AG04449 (cell line): ENCODE measurements at places on chromosomes 3 and 15.

- DNase-seq = no peak
Observed at GRCh38 chr3:100155590-100155989, 41.3 kb upstream of the FILIP1L start.

- no peak for DNase-seq
Observed at GRCh38 chr3:194251891-194252560, 99.1 kb downstream of the CPN2 start.

DNA sequence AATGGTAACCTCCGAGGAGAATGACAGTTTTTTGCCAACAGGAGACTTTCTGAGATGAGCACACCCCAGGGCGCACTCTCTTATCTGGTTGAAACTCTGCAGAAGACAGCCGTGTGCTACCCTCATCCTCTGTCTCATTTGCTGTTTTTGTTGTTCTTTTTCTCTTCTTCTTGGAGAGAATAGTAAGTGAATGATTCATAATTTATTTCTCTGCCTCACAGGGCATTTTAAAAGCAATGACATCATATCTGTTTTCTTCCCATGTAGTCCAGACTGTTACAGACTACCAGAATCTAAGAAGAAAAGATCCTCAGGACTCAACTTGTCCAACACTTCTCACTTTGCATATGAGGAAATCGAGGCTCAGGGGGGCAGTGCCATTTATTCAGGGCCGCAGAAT is 771.1 kb upstream of the GRM7 start:
- no peak for DNase-seq

GRCh38 chr3:81920816-81921215 is 159.4 kb upstream of the GBE1 start:
- DNase-seq = no peak

- DNase-seq = no peak
Observed at GRCh38 chr3:182384221-182384620, 409.1 kb upstream of the ATP11B start.

DNA sequence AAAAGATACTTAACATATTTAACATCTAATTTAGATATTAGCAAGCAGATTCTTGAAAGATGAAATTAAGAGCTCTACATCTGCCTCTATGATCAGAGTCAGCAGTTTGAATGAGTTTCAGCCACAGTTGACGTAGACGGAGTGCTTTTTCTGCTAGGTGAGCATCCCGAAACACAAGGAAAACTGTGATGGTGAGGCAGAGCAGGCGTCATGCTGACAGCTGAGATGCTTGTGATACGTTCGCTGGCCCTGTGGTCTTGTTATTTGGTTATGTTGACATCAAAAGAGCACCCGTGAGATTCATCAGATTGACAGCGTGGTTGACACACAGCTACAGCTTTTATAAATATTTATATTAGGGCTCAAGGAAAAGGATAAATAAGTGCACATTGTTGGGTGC is 19.6 kb upstream of the GOLGA8B start:
- DNase-seq = no peak

DNA sequence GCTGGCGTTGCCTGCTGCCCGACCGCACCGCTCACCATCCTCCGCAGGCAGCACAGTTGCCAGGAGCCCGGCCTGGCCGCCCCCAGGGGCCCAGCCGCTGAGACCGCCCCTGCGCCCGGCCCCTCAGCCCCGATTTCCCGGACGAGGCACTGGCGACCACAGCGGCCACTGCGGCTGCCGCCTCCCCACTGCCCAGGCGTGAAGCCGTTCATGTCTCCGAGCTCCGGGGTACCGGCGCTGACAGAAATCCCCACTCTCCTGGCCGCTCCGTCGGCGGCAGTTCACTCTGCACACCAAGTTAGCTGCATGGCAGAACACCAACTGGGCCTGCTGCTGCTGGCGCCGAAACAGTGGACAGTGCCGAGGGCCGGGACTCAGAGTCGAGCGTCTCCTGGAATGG is 8.5 kb downstream of the SELENOT start:
- no peak for DNase-seq

DNA sequence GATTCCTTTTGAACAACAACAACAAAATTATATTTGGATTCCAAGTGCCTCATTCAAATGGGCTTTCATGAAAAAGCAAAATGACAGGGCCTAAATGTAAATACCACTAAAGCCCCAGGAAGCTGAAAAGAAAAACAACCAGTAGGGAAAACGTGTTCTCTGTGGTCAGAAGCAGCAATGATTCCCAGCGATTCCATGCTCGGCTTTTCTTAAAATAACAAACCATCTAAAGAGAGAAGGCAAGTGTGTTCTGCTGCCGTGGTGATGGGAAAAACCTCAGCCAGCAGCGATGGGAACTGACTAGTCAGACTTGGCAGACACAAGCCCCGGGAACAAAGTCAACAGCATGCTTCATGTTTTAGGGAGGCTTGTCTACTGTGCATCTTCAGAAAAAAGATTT is 153.6 kb downstream of the TNIK start:
- peak; percentile 97 for DNase-seq

- DNase-seq = no peak
Observed at GRCh38 chr3:60403866-60404265, 847.4 kb downstream of the FHIT start.

GRCh38 chr3:188076176-188076575 is 77.8 kb upstream of the LPP start:
- DNase-seq = no peak

- DNase-seq = no peak
Observed at GRCh38 chr3:186214670-186215069, 105.8 kb upstream of the ETV5 start.

DNA sequence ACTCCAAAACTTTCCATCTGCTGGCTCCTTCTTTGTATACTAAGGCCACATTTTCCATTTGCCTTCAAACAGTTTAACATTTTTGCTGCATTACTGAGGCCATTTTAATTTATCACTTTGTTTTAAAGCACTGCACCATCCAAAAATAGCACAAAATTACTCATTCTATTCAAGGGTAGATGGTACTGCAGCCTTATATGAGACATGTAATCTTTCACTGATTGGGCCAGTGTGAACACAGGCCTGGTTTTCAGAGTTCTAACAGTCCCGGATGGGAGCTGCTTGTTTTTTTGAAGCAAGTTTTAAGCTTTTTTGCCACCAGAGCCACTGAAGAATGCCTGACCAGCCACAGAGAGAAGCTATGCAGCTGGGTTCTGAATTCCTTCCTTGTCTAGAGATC is 172.3 kb upstream of the TSC22D2 start:
- DNase-seq = peak; percentile 88

- DNase-seq = no peak
Observed at GRCh38 chr15:74304431-74304830, 63.0 kb downstream of the CYP11A1 start.

- no peak for DNase-seq
Observed at GRCh38 chr3:135056084-135056730, 261.1 kb downstream of the EPHB1 start.

DNA sequence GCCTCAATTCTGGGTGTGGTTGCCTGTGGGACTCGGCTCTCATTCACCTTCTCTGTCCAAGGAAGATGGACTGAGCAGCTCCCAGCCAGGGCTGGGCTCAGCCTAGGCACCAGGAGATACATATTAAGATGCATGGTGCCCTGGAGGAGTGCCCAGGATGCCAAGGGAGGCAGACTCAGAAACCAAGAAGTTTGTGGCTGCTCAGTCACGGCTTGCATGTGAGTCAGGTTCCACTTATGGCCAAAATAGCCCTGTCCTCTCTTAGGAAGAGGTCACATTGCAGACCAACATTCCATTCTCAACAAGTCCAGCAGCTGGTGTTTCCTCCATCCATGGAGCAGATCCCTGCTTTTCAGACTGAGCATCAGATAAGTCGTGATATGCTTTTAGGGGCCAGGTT is 21.8 kb downstream of the CDCP1 start:
- peak; percentile 80 for DNase-seq

GRCh38 chr3:47782446-47783308 is 984 bp upstream of the SMARCC1 start:
- no peak for DNase-seq
